ENCODE measurements at places on chromosomes 11 and 22.

DNA sequence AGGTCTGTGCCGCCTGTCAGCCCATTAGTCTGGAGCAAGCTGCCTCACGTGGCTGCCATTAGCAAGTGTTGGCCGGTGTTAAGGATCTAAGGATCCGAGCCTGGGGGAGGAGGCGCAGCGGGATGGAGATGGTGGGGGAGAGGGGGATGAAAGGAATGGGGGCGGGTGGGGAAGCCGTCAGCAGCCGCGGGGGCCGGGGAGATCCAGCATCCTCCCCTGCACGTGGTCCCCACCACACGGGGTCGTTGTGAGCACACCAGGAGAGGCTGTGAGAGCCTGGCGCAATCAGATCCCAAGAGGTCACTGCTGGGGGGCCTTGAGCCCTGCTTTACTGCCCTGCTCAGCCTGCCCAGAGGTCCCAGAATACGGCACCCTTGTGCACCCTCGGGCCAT lies 7.3 kb downstream of the CABP7 start:
- no peaks in the 10 kb centered on the region for H3K36me3 ChIP-seq
- no peak overlapping the region for H3K4me3 ChIP-seq
- H3K4me1 ChIP-seq = peaks cover 16% of the 10 kb centered on the region
- no peak overlapping the region for H3K27ac ChIP-seq
- DNase-seq = peak; percentile 33

DNA sequence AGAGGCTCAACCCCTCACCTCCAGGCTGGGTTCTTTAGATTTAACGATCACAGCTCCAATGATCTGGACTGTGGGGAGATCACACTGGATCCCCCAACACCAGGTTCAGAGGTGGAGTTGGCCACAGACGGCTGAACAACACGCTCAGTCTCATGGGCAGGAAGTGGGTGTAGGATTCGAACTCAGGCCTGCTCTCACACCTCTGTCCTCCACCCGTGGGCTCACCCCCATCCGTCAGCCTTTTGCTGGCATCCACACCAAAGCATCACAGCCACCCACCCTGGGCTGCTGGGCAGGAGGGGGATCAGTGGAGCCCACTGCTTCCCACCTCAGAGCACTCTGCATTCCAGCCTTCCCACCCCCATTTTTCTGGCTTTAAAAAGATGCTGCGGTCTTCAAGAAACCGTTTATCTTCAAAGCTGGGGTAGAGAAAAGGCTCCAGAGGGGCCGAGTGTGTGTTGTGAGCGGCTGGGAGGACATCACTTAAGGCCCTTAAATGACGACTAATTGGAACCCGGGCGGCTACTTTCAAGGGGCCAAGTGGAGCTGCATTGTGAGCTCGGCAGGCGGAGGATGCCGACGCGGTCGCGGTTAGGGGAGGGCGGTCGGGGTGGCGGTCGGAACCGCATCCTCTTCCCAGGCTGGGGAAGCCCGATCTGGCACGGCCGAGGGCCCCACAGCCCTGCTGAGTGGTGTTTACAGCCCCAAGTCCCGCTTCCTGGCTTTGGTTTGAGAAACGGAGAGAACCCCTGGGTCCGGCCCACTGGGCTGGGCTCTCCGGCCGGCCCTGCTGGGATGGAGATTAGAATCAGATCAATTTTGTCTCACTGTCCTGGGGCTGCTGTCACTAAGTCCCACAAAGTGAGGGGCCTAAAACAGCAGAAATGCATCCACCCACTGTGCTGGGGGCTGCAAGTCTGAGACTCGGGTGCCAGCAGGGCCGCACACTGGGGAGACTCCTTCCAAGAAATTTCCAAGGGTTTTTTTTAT lies 15.9 kb upstream of the FGF3 start:
- H3K4me1 ChIP-seq = no peaks in the 10 kb centered on the region
- H3K36me3 ChIP-seq = no peaks in the 10 kb centered on the region
- H3K27me3 ChIP-seq = no peaks in the 10 kb centered on the region
- H3K4me3 ChIP-seq = no peak overlapping the region
- no peak for DNase-seq

DNA sequence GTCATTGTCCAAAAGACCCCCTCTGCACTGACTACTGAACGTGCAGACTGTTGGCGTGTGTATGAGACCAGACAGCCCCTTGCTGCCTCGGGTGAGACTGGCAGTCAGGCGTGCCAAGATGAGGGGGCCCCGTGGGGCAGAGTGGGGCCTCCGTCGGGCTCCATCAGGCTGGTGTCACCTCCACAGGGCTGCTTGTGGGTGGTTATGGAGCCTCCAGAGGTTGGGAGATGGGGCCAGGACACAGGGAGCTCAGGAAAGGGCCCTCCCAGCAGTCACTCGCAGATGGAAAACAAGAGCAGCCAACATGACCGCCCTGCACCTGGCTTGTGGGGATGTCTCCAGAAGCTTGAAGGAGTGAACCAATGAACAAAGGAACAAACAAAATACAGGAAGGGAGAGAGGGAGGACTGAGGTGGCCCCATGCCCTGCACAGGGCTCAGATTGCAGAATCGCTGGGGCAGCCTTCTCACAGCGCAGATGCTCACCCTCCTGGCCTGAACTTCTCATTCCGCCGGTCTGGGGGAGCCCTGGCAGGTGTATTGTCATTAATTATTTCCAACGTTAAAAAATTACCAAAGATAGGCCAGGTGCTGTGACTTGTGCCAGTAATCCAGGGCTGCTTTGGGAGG lies 5.5 kb upstream of the PHLDA2 start:
- peaks cover 10% of the 10 kb centered on the region for H3K4me1 ChIP-seq
- H3K27ac ChIP-seq = no peak overlapping the region
- H3K36me3 ChIP-seq = no peaks in the 10 kb centered on the region
- peaks cover 2% of the 10 kb centered on the region for H3K27me3 ChIP-seq
- DNase-seq = no peak

DNA sequence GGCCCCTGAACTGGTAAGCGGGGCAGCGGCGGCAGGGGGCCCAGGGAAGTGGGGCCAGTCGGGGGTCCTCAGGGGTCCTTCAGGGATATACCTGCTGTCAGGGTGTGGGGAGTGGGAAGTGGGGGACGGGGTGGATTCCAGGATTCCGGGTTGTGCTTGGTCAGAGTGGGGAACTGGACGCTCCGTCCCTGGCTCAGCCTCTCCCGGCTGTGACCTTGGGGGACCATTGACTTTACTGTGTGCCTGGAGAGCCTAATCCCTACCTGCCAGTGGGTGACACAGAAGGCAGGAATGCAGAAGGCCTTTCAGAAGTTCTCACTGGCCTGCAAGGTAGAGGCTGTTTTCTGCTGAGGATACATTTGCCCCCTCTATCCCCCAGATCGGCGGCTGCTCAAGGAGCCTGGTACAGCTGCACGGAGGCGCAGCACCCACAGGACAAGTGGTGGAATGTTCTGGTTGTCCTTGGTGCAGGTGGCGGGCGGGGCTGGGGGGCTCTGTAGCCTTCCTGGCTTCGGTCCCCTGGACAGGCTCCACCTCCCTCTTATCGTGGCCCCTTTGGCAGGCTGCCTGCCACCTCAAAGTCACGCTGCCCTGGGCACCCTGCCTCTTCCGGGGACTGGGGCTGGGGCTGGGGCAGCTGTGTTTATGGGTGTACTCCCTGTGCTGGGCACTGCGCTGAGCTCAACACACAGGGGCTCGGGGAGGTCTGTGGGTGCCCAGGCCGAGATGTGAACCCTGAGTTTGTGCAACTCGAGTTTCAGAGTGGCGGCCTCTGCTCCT lies 18.4 kb downstream of the KCNQ1 start:
- peaks cover 21% of the 10 kb centered on the region for H3K4me1 ChIP-seq
- no peak overlapping the region for H3K4me3 ChIP-seq
- H3K27ac ChIP-seq = no peak overlapping the region
- H3K27me3 ChIP-seq = peaks cover 16% of the 10 kb centered on the region
- DNase-seq = peak; percentile 65

DNA sequence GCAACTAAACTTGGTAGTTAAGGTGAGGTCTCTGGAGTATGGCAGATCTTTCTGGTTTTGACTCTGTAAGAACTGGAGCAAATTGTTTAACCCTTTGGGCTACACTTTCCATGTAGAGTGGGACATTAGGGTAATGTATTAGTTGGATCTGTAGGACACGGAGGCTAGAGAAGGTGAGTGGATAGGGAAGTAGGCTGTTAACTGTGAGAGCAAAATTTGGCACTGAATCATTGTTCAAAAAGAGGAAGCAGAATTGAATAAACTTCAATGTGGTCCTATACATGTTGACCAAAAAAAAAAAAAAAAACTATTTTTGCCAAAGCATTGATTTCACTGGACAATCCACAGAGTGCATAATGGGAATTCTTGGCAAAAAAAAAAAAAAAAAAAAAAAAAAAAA lies 370.2 kb upstream of the CHORDC1 start:
- H3K4me3 ChIP-seq = no peak overlapping the region
- H3K27ac ChIP-seq = no peak overlapping the region
- H3K36me3 ChIP-seq = no peaks in the 10 kb centered on the region
- DNase-seq = no peak
- H3K4me1 ChIP-seq = no peaks in the 10 kb centered on the region
- H3K27me3 ChIP-seq = no peaks in the 10 kb centered on the region

DNA sequence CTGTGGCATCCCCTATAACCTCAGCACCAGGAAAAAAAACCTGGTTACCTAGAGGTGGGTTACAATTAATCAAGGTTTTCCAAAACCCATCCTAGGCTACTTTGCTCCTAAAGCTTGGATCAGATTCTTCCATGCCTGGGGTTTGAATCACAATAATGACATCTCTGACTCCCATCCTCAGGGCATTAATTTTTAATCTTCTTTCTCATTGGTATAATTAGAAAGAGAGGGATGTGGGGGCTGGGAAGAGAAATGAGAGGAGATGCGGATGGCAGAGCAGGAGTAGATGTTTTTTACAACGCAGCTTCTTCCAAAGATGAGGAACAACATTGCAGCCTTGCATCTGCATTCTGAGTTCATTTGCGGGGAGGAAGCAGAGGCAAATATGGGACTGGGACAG lies 117.2 kb upstream of the E2F8 start:
- H3K4me1 ChIP-seq = no peaks in the 10 kb centered on the region
- H3K27ac ChIP-seq = no peak overlapping the region
- H3K36me3 ChIP-seq = no peaks in the 10 kb centered on the region
- DNase-seq = no peak
- no peaks in the 10 kb centered on the region for H3K27me3 ChIP-seq

DNA sequence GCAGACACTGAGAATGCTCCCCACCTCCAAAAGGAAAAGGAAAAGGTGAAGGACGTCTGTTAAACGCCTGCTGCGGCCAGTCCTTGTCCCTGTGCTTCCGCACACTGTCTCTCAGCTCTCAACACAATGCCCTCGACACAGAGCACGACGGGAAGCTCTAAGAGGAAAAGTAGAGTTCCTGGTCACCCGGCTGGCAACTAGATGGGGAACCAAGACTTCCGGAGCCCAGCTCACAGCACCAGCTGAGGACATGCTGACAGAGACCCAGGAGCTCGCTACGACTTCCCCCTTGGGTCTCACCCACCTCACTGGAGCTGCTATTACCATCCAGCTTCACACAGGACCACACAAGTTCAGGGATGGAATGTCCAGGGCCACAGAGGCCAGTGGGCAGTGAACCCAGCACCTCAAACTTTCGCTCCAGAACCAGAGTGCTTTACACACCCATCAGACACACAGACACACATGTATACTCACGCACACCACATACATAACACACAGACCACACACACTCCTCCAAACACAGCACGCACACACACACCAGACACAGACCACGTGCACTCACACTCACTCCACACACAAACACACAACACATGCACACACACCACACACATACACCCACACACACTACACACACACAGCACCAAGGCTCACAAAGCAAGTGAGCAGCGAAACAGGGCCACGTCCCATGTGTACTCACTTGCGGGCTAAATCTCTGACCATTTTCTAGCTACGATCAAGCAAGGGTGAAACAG lies 9.6 kb downstream of the SULT4A1 start:
- no peaks in the 10 kb centered on the region for H3K36me3 ChIP-seq
- no peak overlapping the region for H3K4me3 ChIP-seq
- H3K27ac ChIP-seq = no peak overlapping the region
- no peaks in the 10 kb centered on the region for H3K4me1 ChIP-seq
- peaks cover 6% of the 10 kb centered on the region for H3K27me3 ChIP-seq
- DNase-seq = no peak

GRCh38 chr22:35616043-35616442 lies 1.1 kb downstream of the MB start:
- no peak overlapping the region for H3K4me3 ChIP-seq
- peaks cover 50% of the 10 kb centered on the region for H3K4me1 ChIP-seq
- no peak for DNase-seq
- H3K27ac ChIP-seq = no peak overlapping the region
- peaks cover 18% of the 10 kb centered on the region for H3K27me3 ChIP-seq

GRCh38 chr11:129237456-129237855 lies 45.3 kb upstream of the ARHGAP32 start:
- H3K27me3 ChIP-seq = no peaks in the 10 kb centered on the region
- DNase-seq = no peak
- no peak overlapping the region for H3K27ac ChIP-seq
- no peak overlapping the region for H3K4me3 ChIP-seq

DNA sequence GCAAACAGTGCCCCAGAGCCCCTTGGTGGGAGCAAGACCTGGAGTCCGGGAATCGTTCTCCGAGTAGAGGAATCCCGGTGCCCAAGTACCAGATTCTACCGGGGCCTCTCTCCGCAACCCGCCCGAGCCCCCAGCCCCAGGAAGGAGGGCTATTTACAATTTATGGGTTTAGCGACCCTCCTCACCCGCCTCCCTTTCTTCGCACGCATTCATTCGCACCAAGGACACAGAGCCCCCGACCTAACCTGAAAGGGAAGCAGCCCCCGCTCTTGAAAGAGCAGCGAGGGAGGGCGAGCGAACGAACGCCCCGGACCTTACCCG lies 628 bp downstream of the LRP4 start:
- H3K27me3 ChIP-seq = peaks cover 7% of the 10 kb centered on the region
- peak overlapping the region; percentile 71 for H3K27ac ChIP-seq
- peak overlapping the region; percentile 91 for H3K4me3 ChIP-seq
- no peak for DNase-seq

GRCh38 chr22:32985899-32986765 lies 72.0 kb downstream of the SYN3 start:
- H3K4me3 ChIP-seq = no peak overlapping the region
- H3K27ac ChIP-seq = no peak overlapping the region
- H3K36me3 ChIP-seq = peaks cover 3% of the 10 kb centered on the region

GRCh38 chr11:70826541-70827335 lies 425.6 kb downstream of the SHANK2 start:
- H3K36me3 ChIP-seq = 0 out of 2 replicates have a peak, but pooled peaks cover 4% of the 10 kb centered on the region
- H3K27ac ChIP-seq = no peak overlapping the region
- H3K4me3 ChIP-seq = no peak overlapping the region
- DNase-seq = no peak
- H3K4me1 ChIP-seq = no peaks in the 10 kb centered on the region

GRCh38 chr22:29302402-29302680 lies 4.1 kb upstream of the GAS2L1 start:
- H3K36me3 ChIP-seq = peaks cover 17% of the 10 kb centered on the region
- no peak overlapping the region for H3K27ac ChIP-seq
- H3K4me3 ChIP-seq = no peak overlapping the region
- DNase-seq = no peak
